ENCODE measurements at places on chromosomes 2 and 18.

GRCh38 chr18:24669015-24669414, 208.6 kb downstream of the HRH4 start:
- DNase-seq = no peak

DNA sequence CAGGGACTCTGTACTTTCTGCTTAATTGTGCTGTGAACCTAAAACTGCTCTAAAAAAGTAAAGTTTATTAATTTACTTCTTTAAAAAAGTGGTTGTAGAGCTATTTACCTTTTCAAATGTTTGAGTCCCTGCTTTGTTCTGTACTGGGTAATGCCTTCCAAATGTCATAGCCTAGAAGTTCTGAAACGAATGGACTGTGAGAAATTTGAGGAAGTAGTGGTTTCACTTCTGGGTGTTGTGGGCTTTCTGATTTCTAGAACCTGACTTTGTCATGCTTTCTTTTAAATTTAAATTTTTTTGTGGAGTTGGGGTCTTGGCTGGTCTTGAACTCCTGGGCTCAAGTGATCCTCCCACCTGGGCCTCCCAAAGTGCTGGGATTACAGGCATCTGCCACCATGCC, 44.6 kb downstream of the SMAD4 start:
- DNase-seq = peak; percentile 14

DNA sequence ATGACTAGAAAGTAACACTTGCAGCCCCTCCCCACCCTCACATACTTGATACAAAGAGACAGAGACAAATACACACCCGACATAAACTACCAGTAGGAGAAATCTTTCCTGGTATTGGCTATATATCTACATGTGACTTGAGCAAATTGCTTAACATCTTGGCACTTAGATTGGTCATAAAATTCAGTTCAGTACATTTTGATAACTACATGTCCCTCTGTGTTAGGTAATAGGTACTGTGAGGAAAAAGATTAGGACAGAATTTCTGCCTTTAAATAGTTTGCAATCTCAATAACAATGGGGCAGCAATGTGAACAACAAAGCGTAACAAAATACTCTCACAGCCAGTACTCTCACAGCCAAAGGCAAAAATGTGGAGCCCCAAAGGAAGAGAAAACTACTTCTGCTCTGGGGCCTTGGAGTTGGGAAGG, 670.0 kb upstream of the ACVR2A start:
- no peak for DNase-seq

GRCh38 chr2:1675633-1676032, 68.7 kb downstream of the PXDN start:
- DNase-seq = no peak

- no peak for DNase-seq
These were observed 266.6 kb upstream of the ID2 start for GRCh38 chr2:8414946-8415879.

DNA sequence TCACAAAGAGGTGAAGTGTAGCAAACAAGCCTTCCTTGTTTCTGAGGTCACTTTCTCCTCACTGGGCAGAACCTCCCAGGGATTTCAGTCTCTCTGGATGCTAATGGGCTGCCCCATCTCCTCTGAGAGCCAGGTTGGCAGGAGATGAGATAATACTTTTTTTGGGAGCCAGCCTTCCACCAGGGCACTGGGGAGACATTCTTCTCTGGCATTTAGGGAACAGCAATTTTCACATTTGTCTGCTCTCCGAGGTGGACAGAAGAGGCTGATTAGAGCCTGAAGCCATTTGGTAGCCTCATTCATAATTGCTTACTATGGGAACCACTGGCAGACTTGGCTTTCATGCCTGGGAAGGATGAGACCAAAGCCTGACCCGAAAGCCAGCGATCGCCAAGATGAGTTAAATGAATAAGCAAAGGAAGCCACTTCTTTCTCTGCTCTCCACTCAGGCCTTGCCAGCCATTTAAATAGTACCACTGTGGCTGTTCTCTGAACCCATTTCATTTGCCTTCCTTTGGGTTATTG, 70.1 kb downstream of the NRP2 start:
- no peak for DNase-seq

DNA sequence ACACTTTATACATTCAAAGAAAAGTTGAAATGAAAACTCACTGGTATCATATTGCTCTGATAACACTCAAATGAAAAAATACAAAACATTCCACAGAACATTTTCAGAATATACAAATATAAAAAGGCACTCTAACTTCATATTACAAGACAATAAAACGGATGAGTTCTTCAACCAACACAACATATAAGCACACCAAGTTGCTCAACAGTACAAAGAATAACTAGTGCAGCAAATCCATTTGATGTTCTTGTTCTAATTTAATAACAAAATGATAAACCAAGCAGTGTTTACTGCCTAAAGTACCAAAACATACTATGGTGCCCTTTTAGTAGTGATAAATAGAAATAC, 60.8 kb upstream of the PGAP1 start:
- DNase-seq = no peak

DNA sequence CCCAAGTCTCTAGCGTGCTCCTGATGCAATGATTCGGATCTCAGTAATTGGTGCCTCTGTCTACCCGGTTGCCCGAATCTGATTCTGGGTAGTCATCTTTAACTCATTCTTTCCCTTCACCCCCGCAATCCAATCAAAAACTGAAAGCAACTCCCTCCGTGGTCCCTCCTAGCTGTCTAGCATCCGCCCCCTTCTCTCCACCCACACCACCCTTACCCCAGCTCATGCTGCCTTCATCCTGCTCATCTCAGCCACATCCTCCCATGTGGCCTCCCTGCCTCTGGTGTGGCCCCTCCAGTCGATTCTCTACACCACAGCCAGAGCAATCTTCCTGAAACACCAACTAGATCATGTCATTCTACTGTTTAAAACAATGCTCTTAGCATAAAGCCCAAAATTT, 62.3 kb downstream of the TTC32 start:
- no peak for DNase-seq

- DNase-seq = no peak
These were observed 52.9 kb downstream of the PPP1R1C start for GRCh38 chr2:182038576-182038975.

DNA sequence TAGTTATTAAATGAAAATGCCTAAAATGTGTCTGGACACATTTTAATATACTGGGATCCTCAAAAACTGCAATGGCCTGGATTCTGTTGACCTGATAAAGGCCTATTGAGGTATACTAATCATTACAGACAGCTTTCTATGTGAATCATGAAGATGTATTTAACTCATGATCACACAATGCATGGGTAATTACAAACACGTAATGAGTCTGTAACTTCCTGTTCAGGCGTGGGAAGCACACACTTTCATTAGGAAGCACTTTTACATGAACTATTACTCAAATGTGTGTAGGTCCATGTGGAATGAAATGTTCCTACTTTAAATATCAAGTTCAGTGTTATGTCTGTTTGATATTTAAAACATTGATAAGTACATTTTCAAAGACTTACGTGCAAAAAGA, 108.7 kb downstream of the NCKAP5 start:
- no peak for DNase-seq

- no peak for DNase-seq
These were observed 161.7 kb downstream of the INSIG2 start for GRCh38 chr2:118250001-118250400.

DNA sequence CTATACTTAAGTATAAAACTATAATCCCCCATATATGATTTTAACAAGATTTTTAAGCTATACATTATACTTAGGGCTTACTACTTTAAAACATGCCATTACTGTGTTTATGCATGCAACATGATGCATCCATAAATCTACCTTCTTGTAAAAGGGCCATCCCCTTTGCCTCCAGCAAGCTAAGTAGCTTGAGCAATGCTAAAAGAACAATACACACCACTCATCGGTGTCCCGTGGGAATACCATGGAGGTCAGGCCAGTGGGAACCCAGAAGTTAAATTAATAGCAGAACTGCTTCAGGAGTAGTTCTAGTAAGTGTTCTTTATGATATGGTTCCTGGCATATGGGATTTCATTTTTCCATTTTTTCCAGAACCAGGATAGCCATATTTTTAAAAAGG, 37.8 kb downstream of the SH3RF3 start:
- DNase-seq = no peak

- no peak for DNase-seq
These were observed 105.5 kb downstream of the BCL2 start for GRCh38 chr18:63213936-63214671.

- no peak for DNase-seq
These were observed 176.0 kb downstream of the LTBP1 start for GRCh38 chr2:33122726-33123125.

- peak; percentile 16 for DNase-seq
These were observed 2.2 kb downstream of the ST3GAL5 start for GRCh38 chr2:85886590-85886989.

GRCh38 chr2:219133976-219134375, 26.6 kb downstream of the NHEJ1 start:
- no peak for DNase-seq

- no peak for DNase-seq
These were observed 6.8 kb downstream of the SLC19A3 start for GRCh38 chr2:227710986-227711385.

GRCh38 chr2:220491670-220492069, 864.2 kb downstream of the SLC4A3 start:
- DNase-seq = no peak

DNA sequence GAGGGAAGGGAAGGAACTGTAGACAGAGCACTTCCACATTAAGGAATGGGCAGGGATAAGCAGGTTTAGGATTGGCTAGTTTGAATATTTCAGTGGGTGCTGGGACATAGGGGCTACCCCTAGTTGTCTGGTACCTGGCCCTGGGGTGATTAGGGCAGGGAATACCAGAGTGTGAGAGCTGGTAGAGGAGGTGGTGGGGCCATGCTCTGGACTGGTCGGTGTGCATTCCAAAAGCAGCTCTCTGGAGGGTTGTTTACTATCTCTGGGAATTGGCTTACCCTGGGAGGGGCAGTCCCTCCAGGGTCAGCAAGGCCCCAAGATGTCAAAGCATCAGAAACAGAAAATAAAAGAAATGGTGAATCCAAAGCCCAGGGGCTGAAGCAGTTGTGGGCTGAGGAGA, 103.8 kb downstream of the LAMA3 start:
- DNase-seq = no peak

DNA sequence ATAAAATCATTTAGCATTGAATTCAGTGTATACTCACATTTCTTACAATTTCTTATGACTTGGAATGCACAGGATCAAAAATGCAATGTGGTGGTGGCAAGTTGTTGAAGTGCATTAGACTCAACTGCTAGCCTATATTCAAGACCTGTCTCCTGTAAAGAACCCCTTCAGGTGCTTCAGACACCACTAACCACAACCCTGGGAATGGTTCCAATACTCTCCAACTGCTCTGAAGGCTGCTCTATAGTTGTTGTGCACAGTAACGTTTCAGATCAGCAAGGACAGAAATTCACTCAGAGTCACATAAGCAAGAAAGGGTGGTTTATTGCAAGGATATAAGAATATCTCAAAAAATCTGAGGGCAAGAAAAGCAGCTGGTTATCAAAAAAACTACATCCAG, 6.5 kb downstream of the GKN1 start:
- DNase-seq = no peak

DNA sequence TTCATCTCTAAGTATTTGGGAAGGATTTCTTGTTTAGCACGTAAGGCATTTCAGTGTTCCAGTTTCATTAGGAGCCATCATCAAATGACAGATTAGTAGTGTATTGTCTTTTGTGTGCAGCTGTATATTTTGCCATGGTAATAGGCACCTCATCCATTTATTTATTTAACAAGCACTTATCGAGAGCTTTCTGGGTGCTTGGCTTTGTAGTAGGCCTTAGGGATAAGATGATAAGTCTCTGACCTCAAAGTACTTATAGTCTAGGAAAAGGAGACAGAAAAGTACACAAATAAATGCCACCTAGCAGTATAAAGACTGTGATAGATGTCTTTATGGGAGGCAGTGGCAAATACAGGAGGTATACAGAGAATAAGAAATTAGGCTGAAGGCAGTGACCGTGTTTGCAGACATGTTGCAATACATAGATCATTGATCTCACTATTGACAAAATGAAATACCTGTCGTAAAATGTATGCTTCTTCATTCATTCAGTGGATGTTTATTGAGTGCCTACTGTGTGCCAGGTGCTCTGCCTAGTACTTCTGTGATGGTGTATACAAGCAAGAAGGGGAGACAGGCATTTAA, 265.9 kb downstream of the SETBP1 start:
- no peak for DNase-seq

DNA sequence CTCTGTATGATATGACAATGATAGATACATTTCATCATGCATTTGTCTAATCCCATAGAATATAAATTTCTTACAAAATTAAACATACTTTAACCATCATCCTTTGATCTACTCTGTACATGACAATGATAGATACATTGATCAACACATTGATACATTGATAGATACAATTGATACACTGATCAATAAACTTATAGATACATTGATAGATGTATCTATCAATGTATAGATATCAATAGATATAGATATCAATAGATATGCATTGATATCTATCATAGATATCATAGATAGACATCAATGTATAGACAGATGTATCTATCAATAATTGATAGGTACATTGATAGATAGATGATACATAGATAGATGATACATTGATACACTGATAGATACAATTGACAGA, 105.4 kb downstream of the DYM start:
- DNase-seq = no peak

DNA sequence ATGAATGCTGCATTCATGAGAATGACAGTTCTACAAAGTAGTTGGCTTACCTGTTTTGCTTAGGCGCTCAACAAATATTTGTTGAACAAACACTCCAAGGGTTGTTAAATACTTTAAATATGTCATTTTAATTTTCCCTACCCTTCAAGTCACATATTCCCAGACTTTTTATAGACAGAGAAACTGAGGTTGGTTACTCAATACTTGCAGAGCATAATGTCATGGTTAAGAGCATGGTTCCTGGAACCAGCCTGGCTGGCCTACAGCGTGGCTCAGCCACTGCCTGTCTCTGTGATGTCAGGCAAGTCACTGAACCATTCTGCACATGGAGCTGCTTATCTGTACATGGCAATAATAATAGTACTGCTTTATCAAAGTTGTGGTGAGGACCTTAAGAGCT, 120.0 kb upstream of the STK17B start:
- peak; percentile 48 for DNase-seq

- no peak for DNase-seq
These were observed 167.0 kb downstream of the LAMA1 start for GRCh38 chr18:6950641-6951040.

- DNase-seq = no peak
These were observed 18.6 kb downstream of the THNSL2 start for GRCh38 chr2:88188748-88189147.

DNA sequence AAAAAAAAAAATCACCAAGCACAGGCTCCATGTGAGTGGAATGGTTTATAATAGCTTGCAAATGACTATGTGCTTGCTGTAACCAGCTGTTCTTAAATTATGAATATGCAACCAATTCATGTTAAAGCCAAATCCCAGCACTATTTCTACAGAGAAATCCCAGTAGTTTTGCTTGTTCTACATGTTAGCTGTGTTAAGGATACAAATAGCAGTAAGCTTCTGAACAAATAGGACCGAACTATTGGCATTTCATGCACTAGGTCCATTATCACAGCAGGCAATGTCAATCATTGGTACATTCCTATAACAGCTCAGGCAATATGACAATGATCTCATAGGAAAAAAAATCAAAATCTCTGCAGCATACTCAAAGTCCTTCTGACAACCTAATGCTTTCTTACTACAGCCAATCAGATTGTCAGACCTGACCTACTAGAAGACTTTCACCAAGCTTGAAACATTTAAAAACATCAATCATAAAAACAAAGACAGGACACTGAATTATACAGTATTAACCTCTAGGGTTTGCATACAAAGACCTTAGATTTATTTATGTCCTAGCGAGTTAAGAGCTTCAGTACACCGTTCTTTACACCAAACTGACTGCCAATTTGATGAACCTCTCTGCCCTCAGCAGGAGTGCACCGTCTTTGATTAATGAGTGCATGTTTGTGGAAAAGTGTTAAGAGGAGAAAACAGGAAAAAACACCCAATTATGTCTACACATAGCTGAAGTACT, 6.4 kb downstream of the BAZ2B start:
- no peak for DNase-seq

All from T-helper 2 cell (primary cell).